ENCODE measurements at places on chromosomes 11 and 22.
A peak's percentile ranks its signal among the peaks of the same experiment; 100 is the strongest.

DNA sequence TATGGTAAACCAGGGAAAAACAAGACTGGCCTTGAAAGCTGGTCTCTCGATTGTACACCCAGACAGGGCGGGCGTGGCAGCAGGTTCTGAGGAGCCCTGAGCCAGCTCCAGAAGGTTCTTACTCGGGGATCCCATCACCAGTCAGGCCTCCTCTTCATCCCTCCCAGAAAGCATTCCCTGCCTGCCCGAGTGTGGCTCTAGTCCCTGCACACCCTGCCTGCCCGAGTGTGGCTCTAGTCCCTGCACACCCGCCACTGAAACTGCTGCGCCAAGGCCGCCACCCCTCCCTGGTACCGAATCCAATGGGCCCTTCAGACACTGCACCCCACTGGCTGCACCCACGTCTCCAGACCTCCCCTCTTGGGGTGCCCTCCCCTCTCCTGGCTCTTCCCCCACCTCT, 30.1 kb downstream of the KIAA0930 start:
- DNase-seq, result no peak

GRCh38 chr11:134714021-134714656, 302.1 kb upstream of the B3GAT1 start:
- no peak for DNase-seq

- DNase-seq, result no peak
These were observed 991.7 kb downstream of the OPCML start for GRCh38 chr11:132540581-132540980.

DNA sequence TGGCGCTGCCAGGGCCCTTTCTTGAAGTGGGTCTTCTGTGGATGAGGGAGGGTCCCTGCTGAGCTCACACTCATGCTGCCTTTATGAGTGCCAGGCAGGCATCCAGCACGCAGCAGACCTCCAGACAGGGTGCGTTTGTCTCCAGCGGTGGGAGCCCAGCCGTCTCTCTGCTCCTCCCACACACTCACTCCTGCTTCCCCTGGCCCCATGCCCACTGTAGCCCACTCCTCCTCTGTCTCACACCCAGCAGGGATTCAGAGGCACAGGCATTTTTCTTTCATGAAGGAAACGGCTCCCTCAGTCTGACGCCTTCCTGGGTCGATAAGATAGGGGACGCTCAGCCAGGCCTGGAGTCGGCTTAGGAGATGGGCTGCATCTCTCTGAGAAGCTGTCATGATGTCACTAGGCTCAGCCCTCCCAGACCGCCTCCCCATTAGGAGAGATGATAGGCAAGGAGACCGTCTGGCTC, 183.9 kb upstream of the NCAM1 start:
- DNase-seq, result no peak

DNA sequence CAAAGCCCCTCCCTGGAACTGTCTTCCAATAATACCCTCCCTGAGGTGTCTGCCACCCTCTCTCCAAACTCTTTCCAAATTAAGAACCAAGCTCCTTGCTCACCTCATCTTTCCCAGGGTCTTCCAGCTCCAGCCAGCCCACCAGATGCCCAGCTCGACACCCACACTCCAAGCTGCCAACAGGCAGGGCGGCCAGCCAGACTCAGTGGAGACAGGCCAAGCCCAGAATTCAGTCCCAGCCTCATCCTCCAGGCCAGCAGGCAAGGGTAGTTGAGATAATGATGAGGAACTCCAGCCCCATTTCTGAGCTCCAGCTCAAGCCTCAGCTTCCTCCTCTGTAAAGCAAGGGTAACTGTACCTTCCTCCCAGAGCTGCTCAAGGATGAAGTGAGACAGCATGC, 132.9 kb downstream of the CHST1 start:
- DNase-seq, result no peak

GRCh38 chr11:36390963-36391471, 94.9 kb downstream of the PRR5L start:
- no peak for DNase-seq

DNA sequence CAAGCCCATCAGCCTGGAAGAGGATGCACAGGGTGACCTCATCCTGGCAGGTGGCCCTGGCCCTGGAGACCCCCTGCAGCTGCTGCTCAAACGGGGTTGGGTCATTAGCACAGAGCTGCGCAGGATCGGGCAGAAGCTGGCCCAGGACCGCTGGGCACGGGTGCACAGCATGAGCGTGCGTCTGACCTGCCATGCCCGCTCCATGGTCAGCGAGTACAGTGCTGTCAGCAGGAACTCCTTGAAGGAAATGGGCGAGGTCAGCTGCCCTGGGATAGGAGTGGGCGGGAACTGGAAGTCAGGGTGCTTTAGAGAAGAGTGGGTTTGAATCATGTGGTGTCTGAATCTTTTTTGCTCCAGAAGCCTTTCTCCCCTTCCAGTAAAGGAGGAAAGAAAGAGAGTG, 61.1 kb downstream of the INSC start:
- DNase-seq, result no peak

DNA sequence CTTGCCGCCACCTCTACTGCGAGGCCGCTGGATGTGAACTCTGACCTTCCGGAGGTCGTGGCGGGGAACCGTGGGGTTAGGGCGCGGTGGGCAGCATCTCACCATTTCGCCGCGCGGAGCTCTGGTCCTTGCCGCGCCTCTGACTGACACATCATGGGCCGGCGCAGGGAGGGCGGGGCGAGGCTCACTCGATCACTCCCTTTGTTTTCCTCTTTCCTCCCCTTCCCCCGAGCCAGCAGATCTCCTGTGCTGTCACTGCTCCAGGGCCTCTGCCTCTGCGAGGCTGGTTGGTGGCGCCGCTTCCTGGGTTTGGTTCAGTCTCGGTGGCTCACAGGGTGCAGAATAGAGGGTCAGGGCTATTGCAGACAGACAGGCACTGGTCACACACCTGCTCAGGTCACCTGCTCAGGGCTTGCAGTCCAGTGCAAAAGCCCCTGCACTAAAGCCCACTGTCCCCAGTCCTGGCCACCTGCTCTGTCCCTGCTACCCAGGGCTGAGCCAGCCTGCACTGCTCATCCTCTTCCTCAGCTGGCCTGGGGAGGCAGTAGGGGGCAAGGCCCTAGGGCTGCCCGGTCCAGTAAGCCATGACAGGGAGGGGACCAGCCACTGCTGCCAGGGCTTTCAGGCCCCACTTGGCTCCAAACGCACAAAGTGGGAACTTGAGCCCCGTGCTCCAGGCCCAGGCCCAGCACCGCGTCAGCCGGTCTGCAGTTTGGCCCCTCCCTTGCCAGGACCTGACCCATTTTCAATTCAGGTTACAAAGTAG, 36.2 kb downstream of the PISD start:
- DNase-seq, result no peak

- no peak for DNase-seq
These were observed 14.6 kb downstream of the CAPN5 start for GRCh38 chr11:77081381-77081851.

GRCh38 chr11:36744375-36745168, 146.5 kb upstream of the RAG2 start:
- DNase-seq, result peak; percentile 34

- DNase-seq, result no peak
These were observed 51.7 kb downstream of the PACSIN2 start for GRCh38 chr22:42963231-42963595.

- no peak for DNase-seq
These were observed 74.0 kb downstream of the ADAMTS15 start for GRCh38 chr11:130522284-130522961.

DNA sequence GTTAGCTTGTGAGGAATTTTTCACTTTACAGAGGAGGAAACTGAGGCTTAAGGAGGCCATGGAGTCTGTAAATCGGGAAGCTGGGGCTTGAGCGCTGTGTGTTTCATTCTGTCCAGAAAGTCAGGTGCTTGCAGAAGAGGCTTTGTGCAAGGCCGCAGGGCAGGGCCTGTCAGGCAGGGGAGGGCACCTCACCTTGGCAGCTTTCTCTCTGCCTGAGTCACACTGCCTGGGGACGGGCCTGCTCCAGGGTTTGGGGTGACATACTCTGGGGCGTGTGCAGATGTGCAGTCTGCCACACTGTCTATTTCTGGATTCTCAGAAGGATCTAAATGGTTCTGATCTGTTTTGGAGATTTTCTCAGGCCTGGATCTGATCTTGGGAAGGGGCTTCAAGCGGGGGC, 8.4 kb downstream of the INCENP start:
- DNase-seq, result no peak

GRCh38 chr11:57834852-57835251, 73.2 kb downstream of the CTNND1 start:
- no peak for DNase-seq

DNA sequence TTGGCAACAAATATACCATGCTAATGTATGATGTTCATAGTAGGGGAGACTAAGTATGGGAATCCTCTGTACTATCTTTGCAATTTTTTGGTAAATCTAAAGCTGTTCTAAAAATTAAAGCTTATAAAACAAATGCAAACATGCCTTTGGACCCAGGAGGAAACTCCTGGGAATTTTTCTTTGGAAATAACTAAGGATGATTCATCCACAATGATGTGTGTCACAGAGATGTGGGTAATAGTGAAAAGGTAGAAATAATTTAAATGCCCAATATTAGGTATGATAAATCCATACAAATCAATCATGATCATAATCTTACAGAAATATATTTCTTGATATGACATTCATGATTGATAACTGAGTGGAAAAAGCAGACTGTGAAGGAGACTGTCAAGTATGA, 135.8 kb downstream of the TRIM44 start:
- no peak for DNase-seq

- DNase-seq, result no peak
These were observed 72.7 kb upstream of the AKIP1 start for GRCh38 chr11:8838248-8838647.

DNA sequence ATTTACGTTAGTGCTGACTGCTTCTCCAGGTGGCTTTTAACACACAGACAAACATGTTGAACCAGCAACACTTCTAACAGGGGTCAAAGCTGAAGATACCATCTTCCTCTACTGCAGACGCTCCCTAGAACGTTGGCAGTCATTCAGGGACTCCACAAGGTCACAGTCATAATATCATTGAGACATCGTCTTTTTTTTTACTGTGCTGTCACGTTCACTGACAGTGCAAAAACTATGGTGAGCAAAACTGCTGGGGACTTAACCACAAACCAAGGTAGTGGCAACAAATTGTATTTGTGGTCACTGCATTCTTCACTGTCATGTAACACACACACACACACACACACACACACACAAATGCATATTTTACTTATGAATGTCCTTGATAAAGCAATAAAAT, 244.9 kb downstream of the CASP12 start:
- DNase-seq, result no peak

- peak; percentile 41 for DNase-seq
These were observed 43.2 kb upstream of the DLAT start for GRCh38 chr11:111982019-111982464.

DNA sequence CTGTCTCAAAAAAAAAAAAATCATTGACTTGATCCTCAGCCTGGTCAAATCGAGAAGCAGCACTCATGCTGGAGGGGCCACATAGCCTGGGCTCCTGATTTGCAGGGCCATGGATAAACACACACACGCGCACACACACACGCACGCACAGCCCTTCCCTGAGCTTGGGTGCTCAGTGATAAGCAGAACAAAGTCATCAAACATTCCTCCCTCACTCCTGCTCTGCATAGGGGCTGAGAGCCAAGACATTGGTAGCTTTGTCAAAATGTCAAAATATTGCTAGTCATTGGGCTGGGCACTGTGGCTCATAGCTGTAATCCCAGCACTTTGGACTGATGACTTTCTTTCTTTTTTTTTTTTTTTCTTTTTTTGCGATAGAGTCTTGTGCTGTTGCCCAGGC, 34.0 kb upstream of the A4GALT start:
- no peak for DNase-seq

- no peak for DNase-seq
These were observed 37.1 kb upstream of the OLFML1 start for GRCh38 chr11:7448201-7448600.

DNA sequence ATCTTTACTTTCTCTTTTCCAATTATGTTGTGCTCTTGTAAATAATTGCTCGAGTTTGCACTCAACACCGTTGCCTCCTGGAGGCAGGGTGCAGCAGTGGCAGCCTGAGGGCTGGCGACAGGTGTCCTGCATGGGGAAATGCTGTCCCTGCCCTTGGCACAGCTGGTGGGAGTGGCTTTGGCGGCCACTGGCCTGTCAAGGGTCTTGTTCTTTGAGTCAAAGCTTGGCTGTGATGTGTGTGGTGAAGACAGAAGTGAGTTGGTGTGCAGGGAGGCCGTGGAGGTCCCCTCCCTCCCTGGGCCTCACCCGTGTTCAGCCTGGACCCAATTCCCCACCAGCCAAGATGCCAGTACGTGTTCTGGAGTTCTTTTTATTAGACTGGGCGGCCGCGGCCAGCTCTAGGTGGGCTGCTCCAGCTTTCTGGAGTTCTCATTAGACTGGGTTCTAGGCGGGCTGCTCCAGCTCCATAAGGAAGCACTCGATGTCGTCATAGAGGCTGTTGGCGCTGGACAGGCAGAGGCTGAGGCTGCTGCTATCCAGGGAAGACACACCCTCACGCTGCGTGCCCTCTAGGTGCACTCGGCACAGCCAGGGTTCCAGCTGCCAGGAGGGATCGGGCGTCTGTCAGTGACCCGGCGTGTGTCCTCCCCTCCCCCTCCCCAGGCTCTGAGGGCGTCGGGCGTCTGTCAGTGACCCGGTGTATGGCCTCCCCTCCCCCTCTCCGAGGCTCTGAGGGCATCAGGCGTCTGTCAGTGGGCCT, 3.4 kb downstream of the IRF7 start:
- DNase-seq, result no peak

DNA sequence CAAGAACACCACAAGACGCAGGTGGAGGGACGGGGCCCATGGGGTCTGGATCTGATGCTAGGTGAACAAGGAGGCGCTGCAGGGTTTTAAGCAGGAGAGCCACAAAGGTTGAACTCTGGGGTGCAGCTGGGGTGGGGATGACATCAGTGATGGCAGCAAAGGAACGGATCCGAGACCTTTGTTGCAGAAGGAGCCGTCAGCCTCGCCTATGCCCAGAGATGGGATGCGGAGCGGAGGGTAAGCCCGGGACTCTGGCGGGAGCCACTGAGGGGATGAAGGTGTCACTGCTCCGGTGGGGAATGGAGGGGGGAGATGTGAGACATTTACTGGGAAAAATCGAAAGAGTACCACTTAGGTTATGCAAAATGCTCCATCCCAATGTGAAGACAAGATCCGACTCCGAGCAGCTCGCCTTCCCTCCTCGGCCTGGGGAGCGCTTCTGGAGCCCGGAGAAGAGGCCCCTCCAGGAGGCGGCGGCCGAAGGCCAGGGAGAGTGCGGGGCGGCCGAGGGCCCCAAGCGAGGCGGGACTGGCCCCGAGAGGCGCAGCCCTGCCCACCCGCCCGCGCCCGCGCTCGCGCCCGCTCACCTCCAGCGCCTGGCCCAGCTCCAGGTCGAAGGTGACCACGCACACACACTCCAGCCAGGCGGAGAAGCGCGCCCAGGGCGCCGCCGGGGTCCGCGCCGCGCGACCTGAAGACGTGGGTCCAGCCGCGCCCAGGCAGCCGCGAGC, 422 bp downstream of the DENND6B start:
- DNase-seq, result no peak

DNA sequence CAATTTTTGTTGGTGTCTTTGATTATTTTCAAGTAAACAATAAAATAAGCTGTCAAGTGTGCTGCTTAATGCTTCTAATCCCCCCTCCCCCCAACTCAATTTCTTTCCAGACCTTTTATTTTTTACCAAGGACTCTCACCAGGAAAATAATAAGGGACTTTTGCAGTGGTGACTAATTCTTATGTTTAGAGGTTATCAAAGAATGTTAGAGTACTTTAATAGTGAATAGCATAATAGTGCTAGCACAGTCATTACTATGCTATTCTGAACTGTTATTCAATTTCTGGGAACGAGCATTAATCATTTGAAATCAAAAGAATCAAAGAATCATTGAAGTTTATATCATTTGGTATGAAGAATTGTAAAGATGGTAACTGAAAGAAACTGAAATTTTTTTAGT, 251.4 kb downstream of the DDX10 start:
- no peak for DNase-seq
